ENCODE measurements at places on chromosomes 2 and 18.
A peak's percentile ranks its signal among the peaks of the same experiment; 100 is the strongest.

GRCh38 chr2:101546376-101547058, 71.6 kb upstream of the RFX8 start:
- H3K4me3 ChIP-seq: no peak overlapping the region
- no peaks in the 10 kb centered on the region for H3K4me1 ChIP-seq
- no peak overlapping the region for H3K27ac ChIP-seq
- DNase-seq: no peak
- peaks cover 5% of the 10 kb centered on the region for H3K27me3 ChIP-seq

DNA sequence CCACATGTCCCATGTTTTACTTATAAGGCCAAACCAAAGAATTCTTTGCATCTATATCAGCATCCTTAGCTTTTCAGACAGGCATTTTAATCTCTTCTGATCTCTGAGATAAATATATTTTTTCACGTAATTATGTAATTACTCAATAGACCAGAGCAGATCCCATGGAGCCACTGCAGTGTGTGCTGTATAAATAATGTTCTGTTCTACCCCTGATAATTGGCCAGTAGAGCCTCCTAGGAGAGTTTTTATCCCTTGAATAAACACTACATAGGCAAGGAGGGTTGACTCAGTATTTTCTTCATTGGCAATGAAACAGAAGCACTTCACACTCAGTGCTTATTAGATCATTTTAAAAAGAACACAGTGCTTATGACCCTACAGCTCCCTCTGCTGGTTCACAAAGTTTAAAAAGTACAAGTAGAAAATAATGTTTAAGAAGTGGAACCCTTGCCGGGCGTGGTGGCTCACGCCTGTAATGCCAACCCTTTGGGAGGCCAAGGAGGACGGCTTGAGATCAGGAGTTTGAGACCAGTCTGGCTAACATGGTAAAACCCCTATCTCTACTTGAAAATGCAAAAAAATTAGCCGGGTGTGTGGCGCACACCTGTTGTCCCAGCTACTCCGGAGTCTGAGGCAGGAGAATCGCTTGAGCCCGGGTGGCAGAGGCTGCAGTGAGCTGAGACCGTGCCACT, 91.9 kb downstream of the PPP1R1C start:
- H3K27ac ChIP-seq: no peak overlapping the region
- H3K4me3 ChIP-seq: no peak overlapping the region
- peak; percentile 43 for DNase-seq
- no peaks in the 10 kb centered on the region for H3K4me1 ChIP-seq
- no peaks in the 10 kb centered on the region for H3K27me3 ChIP-seq

DNA sequence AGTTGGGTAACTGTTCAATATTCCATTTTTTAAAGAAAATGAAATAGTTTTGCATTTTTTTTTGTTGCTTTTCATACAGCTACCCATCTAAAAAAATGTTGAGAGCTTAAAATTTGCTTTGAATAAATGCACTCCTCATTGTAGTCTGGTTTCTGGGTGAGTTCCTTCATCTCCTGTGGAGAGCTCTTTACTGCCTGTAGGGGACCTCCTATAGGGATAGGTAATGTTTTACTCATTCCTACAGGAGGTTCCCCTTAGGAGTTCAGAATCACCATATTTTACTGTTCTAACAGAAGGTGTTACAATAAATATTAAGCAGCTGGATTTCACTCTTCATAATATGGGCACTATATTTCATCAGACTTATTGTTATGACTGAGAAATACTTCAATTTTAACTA, 947.3 kb upstream of the CRIM1 start:
- no peak overlapping the region for H3K27ac ChIP-seq
- DNase-seq: no peak
- H3K4me3 ChIP-seq: no peak overlapping the region
- no peaks in the 10 kb centered on the region for H3K27me3 ChIP-seq
- H3K36me3 ChIP-seq: no peaks in the 10 kb centered on the region

GRCh38 chr2:98869870-98870269, 66.2 kb downstream of the CRACDL start:
- H3K36me3 ChIP-seq: no peaks in the 10 kb centered on the region
- H3K27me3 ChIP-seq: no peaks in the 10 kb centered on the region
- H3K4me1 ChIP-seq: no peaks in the 10 kb centered on the region
- peak; percentile 10 for DNase-seq

GRCh38 chr2:175126661-175127060, 41.3 kb downstream of the ATF2 start:
- no peak for DNase-seq
- H3K4me3 ChIP-seq: no peak overlapping the region
- H3K27ac ChIP-seq: no peak overlapping the region
- no peaks in the 10 kb centered on the region for H3K4me1 ChIP-seq

- H3K27ac ChIP-seq: no peak overlapping the region
- no peak overlapping the region for H3K4me3 ChIP-seq
- no peaks in the 10 kb centered on the region for H3K27me3 ChIP-seq
- H3K4me1 ChIP-seq: no peaks in the 10 kb centered on the region
- no peaks in the 10 kb centered on the region for H3K36me3 ChIP-seq
These were observed 243.6 kb upstream of the EPAS1 start for GRCh38 chr2:46053564-46053963.

GRCh38 chr18:48050176-48050575, 119.7 kb upstream of the SMAD2 start:
- no peak overlapping the region for H3K4me3 ChIP-seq
- H3K4me1 ChIP-seq: no peaks in the 10 kb centered on the region
- H3K27me3 ChIP-seq: peaks cover 3% of the 10 kb centered on the region
- no peaks in the 10 kb centered on the region for H3K36me3 ChIP-seq
- DNase-seq: no peak
